Spinal cord (tissue), 10 donors: ENCODE measurements at places on chromosomes 12 and 14. TPM values are rescaled to one million over a fixed set of nuclear protein-coding genes. Genes with fewer than 3 reads are reported as not detected.

DNA sequence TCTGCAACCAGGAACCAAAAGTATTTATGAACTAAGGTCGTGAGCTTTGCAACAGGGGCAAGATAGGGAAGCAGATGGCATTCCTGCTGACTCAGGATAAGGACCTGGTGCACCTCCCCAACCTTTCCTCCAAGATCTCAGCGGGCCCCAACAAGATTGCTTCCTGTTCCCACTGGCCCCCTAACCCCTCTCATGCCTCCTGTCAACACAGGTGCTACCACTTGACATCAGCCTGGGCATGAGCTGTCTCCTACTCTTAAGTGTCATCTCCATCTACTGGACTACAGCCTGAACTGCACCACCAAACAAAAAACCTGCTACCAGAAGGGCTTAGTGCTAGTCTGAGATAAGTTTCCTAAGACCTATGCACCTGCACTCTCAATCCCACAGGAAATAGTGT, 32.7 kb downstream of the MED6 start:
- H3K36me3 ChIP-seq = peaks cover 13% of the 10 kb centered on the region
- DNase-seq = no peak
- no peak overlapping the region for H3K27ac ChIP-seq
- no peaks in the 10 kb centered on the region for H3K4me1 ChIP-seq
- no peaks in the 10 kb centered on the region for H3K27me3 ChIP-seq
- no peak overlapping the region for H3K4me3 ChIP-seq

GRCh38 chr12:91991399-91992187, 154.1 kb downstream of the BTG1 start:
- no peak overlapping the region for H3K4me3 ChIP-seq
- no peak for DNase-seq
- no peaks in the 10 kb centered on the region for H3K4me1 ChIP-seq
- no peaks in the 10 kb centered on the region for H3K27me3 ChIP-seq
- H3K27ac ChIP-seq = no peak overlapping the region
- H3K36me3 ChIP-seq = no peaks in the 10 kb centered on the region

- no peaks in the 10 kb centered on the region for H3K4me1 ChIP-seq
- no peaks in the 10 kb centered on the region for H3K36me3 ChIP-seq
- no peak overlapping the region for H3K27ac ChIP-seq
- DNase-seq = no peak
Observed at GRCh38 chr14:97782871-97783414, 985.8 kb downstream of the VRK1 start.

DIO3 gene
- 0.40 TPM for total RNA-seq

GRCh38 chr14:72401101-72401625, 468.9 kb downstream of the RGS6 start:
- no peaks in the 10 kb centered on the region for H3K4me1 ChIP-seq
- H3K36me3 ChIP-seq = no peaks in the 10 kb centered on the region
- H3K27me3 ChIP-seq = no peaks in the 10 kb centered on the region
- DNase-seq = no peak

IAPP gene
- total RNA-seq = not detected

CELA1 gene
- total RNA-seq = not detected

DNA sequence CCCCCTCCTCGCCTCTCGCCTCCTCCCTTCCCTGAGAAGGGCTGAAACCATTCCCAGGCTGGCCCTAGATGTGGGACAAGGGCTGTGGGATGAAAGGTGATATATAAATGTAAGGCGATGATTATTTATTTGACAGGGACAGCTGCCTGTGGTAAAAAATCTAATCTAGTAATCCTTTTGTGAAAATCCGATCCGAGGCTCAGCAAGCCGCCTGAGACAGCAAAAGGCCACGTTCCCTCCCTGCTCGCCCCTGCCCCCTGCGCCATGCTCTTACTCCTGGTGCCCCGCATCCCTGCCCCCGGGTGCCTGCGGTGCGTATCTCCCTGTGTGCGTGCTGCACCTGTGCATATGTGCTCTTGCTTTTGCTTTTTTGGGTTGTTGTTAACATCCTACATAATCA, 65.2 kb downstream of the TSPAN9 start:
- peaks cover 8% of the 10 kb centered on the region for H3K36me3 ChIP-seq
- H3K27ac ChIP-seq = no peak overlapping the region
- H3K4me3 ChIP-seq = no peak overlapping the region
- H3K4me1 ChIP-seq = peaks cover 51% of the 10 kb centered on the region

DNA sequence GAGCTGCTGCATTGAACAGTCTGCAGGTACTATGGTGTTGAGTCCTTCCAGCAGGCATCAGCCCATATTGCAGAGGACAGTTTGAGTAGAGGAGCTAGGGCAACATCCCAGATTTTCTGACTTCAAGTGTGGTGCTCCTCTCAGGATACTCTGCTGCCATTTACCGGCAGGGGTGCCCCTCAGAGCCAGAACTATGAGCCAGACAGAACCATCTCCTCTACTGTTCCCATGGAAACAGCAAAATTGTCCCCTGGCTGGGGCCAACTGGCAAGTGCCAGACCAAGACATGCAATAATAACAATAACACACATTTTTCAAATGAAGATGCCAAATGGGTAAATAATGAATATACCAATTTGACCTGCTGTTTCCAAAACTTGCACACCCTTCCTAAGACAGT, 102.9 kb downstream of the ADCK1 start:
- no peaks in the 10 kb centered on the region for H3K27me3 ChIP-seq
- no peak overlapping the region for H3K27ac ChIP-seq
- H3K4me3 ChIP-seq = no peak overlapping the region
- no peak for DNase-seq

WNT5B gene
- 12.2 TPM for total RNA-seq

- DNase-seq = no peak
- no peak overlapping the region for H3K4me3 ChIP-seq
- no peak overlapping the region for H3K27ac ChIP-seq
- H3K27me3 ChIP-seq = no peaks in the 10 kb centered on the region
- H3K36me3 ChIP-seq = no peaks in the 10 kb centered on the region
Observed at GRCh38 chr12:73460212-73460611, 1077.4 kb upstream of the ATXN7L3B start.

CLEC7A gene
- total RNA-seq = 9.9 TPM
